Breast epithelium (tissue), 4 donors: ENCODE measurements at places on chromosomes 3 and 15.

DNA sequence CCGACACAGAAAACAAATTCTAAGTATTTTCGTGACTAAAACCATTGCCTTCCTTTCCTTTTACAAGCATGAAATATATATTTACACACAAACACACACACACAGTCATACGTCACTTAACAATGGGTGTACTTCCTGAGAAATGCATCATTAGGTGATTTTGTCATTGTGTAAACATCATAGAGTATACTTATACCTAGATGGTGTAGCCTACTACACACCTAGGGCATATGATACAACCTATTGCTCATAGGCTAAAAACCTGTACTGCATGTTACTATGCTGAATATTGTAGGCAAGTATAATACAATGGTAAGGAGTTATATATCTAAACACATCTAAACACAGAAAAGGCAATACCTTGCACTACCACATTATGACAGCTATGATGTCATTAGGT is 28.6 kb downstream of the COL6A5 start:
- no peak for DNase-seq

DNA sequence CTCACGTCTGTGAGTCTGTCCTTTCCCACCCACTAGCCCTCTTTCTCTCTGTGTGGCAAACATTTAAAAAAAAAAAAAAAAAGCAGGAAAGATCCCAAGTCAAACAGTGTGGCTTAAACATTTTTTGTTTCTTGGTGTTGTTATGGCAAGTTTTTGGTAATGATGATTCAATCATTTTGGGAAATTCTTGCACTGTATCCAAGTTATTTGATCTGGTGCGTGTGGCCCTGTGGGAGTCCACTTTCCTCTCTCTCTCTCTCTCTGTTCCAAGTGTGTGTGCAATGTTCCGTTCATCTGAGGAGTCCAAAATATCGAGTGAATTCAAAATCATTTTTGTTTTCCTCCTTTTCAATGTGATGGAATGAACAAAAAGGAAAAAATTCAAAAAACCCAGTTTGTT is 97.7 kb downstream of the GAP43 start:
- no peak for DNase-seq

- DNase-seq: no peak
Measured at GRCh38 chr3:17158941-17159682, 274.4 kb downstream of the PLCL2 start.

GRCh38 chr3:98855806-98856400 is 45.6 kb downstream of the DCBLD2 start:
- DNase-seq: no peak

- no peak for DNase-seq
Measured at GRCh38 chr3:48271763-48272498, 31.0 kb downstream of the ZNF589 start.

- no peak for DNase-seq
Measured at GRCh38 chr3:153285194-153285641, 123.2 kb downstream of the RAP2B start.

DNA sequence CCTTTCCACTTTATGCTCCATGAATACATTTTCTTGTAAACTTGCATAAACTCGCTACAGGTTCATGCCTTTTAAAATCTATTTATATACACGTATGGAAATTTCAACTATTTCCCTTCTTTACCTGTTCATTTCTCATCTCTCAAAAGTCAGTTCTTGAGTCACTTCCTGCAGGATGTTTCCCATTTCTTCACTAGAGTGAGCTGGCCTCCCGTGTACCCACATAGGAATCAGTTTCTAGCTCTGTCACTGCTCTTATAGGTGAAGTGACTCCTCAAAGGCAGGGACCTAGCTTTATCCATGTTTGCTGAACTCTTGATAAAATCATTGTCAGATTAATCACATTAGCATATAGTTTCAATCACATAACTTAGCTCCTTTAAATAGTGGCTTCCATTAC is 259.7 kb downstream of the EPHA3 start:
- DNase-seq: no peak

DNA sequence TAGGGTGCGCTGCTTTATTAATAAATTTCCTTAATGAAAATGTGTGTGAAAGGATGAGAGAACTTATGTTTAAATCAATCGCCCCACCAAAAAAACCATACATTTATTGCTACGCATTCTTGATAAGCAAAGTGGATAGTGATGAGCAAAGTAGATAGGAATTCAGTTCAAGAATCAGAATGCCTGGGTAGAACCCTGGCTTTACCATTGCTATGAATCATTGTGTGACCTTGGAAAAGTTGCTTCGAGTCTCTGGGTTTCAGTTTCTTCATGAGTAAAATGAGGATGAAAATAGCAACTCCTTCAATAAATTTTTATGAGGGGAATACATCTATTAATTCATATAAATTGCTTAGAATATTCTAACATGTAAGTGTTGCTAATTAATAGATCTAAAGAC is 2.6 kb upstream of the ALCAM start:
- DNase-seq: no peak

DNA sequence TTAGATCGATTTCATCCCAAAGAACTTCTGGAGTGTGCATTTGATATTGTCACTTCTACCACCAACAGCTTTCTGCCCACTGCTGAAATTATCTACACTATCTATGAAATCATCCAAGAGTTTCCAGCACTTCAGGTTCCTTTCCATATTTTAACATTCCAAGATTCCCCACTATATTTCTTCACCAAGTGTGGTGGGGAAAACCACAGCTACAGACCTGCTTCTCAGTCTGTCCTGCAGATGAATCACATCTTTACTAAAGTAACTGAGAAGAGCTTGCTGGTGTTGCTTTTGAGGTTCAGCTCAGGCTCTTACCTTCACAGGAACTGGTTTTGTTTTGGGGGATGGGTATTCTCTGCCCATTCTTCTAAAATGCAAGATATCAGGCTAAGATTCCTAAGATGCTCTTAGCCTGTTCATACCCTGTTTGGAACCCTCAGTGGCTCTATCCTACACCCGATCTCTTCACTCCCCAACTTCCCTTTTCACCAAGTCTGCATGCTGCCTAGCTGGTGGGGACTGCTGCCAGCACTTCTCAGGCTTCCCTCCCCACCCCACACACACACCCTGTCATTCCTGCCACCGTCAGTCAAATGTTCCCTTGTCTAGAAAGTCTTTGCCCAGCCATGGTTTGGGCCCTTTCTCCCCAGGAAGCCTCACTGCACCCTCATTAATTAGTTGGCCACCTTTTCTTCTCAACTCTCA is 30.8 kb downstream of the SRP14 start:
- no peak for DNase-seq

GRCh38 chr3:156005736-156006135 is 114.6 kb upstream of the KCNAB1 start:
- no peak for DNase-seq

DNA sequence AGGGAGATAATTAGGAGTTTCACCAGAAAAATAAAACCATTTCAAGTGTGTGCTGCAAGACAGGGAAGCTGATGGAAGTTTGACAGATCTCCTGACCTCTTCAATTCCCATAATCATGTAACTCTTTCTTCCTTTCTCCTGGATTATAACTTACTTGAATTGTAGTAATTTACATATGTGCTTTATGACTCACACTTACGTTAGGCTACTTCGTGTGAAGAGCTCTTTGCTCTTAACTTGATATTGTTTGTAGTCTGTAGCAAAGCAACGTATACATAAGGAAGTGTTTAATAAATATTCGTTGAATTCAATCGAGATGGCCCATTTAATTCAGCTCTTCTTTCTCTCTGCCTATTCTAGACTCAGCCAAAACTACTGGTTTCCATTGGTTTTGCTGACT is 23.5 kb downstream of the ROBO2 start:
- DNase-seq: no peak

DNA sequence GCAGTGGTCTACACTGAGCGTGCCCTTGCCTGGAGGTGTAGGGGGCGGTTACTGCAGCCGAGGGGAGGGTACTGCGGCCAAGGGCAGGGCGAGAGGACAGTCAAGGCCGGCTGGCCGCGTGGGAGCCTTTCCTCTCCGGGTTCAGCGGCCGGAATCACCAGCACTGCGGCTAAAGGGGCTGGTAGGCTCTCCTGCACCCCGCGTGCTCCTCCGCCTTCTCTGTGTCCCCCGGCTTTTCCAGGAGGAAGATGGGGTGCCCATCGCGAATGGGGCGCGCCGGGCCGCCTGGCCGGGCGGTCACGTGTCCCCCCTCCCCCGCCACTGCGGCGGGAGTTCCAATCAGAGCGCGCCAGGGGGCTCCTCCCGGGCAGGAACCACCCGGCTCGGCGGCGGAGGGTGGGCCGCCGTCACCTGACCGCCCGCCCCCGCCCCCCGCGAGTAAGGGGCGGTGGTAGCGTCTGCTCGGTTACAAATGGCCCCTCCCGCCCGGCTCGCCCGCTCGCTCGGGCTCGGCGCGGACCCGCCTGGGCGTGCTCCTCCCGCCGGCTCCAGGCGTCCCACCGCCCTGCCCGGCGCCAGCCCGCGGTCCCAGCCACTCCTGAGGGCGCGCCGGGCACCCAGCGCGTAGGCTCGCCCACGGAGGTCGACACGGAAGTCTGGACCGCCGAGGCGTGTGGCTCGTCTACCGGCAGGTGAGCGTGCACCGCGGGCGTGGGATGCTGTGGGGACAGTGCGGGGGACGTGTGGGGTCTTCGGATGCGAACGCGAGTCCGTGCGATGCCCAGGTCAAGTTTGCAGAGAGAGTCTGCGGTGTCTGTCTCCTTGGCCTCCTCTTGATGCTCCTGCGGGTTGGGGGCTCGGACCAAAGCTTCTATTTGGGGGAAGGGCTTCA is 242.6 kb upstream of the TOPAZ1 start:
- DNase-seq: no peak

GRCh38 chr15:92914103-92914499 is 14.0 kb downstream of the CHD2 start:
- no peak for DNase-seq

- no peak for DNase-seq
Measured at GRCh38 chr15:100972975-100973350, 53.8 kb downstream of the LRRK1 start.

DNA sequence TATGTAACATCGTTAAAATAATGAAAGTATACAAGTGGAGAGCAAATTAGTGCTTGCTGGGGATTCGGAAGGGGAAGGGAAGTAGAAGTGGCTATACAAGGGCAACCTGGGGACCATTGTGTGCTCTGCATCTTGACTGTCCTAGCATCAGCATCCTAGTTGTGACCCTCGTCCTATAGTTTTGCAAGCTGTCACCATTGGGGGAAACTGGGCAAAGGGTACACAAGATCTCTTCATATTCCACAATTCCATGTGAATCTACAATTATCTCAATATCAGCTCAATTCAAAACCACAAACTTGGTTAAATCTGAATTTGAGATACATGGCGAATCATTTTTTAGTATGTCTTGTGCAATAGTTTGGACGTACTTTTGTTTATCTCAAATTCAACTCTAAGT is 30.9 kb downstream of the WNT7A start:
- DNase-seq: no peak

DNA sequence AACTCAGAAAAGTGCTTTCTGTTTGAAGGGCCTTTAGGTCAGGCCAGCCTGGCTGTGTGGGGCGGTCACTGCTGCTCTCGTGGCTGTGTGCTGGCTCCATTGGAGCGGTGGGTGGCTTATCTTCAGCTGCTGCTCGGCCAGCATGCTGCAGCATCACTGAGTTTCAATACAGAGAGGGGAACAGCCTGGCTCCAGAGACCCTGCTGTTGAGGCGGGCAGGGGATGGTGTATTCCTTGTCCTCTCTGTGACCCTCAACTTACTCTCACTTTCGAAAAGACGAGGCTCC is 248.5 kb upstream of the ONECUT1 start:
- DNase-seq: no peak
